ENCODE measurements at places on chromosomes 12 and 14.

DNA sequence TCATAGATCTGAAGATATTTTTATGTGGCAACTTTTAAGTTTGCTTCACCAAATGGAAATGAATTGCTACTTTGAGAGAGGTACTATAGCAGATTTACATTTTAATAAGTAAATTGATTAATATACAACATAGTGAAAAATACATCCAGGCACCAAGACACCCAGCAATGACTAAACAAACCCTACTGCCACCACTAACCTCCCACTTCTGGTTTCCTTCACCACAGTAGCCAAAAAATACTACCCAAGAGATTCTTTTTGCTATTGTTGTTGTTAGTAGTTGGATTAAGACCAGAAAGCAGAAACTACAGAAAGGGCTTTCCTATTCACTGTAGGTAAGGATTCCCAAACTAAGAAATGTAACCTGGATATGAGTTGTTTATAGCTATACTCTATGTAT, 54.1 kb downstream of the COCH start:
- no peak for DNase-seq

- no peak for DNase-seq
Measured at GRCh38 chr12:12661086-12661856, 34.7 kb downstream of the GPR19 start.

DNA sequence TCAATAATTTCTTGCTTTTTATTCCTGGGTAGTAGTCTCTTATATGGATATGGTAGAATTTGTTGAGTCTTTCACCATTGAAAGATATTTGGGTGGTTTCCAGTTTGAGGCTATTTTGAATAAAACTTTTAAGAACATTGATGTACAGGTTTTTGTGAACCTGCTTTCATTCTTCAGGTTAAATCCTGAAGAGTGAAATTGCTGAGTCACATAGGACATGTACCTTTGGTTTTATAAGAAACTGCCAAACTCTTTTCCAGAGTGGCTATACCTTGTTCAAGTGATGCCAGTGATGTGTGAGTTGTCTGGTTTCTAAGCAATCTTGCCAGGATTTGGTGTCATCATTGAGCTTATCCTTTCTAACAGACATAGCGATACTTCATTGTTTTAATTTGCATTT, 184.6 kb upstream of the PZP start:
- DNase-seq = no peak

DNA sequence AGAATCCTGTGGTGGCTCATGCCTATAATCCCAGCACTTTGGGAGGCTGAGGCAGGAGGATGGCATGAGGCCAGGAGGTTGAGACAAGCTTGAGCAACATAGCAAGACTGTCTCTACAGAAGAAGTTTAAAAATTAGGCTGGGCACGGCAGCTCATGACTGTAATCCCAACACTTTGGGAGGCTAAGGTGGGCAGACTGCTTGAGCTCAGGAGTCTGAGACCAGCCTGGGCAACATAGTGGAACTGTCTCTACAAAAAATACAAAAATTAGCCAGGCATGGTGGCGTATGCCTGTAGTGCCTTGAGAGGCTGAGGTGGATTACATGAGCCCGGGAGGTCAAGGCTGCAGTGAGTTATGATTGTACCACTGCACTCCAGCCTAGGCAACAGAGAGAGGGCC, 998 bp upstream of the CYP27B1 start:
- no peak for DNase-seq

DNA sequence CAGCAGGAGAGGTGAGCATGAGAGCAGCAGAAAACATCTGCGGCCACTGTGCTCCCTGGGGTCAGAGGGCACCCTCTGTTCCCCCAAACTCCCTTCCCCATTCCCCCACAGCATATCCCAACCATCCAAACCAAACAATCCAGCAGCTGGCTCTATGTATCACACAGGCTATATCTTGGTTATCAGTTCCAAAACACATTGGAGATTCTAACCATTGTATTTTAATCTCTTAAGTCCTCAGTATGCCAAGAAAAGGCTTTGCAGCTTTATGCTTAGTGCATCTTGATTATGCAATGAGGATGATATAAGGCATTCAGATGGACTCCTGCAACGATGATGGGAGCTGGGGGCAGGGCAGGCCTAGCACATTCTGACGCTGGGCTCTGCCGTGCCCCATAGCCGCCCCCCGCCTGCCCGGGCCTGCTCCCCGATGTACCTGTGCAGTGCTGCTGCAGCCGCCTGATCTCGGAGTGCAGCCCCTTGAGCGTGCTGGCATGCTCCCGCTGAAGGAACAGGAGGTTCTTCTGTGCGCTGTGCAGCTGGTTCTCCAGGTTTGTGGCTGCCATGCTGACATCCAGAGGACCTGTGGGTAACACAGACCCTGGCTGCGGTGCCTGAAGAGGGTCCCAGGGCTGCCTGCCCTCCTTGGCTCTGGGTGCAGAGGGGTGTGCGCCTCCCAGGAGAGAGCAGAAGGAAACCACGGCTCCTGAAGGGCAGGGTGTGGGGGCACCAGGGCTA, 29.6 kb downstream of the CCDC92 start:
- no peak for DNase-seq

- DNase-seq = no peak
Measured at GRCh38 chr12:34625116-34625515, 602.8 kb downstream of the ALG10 start.

DNA sequence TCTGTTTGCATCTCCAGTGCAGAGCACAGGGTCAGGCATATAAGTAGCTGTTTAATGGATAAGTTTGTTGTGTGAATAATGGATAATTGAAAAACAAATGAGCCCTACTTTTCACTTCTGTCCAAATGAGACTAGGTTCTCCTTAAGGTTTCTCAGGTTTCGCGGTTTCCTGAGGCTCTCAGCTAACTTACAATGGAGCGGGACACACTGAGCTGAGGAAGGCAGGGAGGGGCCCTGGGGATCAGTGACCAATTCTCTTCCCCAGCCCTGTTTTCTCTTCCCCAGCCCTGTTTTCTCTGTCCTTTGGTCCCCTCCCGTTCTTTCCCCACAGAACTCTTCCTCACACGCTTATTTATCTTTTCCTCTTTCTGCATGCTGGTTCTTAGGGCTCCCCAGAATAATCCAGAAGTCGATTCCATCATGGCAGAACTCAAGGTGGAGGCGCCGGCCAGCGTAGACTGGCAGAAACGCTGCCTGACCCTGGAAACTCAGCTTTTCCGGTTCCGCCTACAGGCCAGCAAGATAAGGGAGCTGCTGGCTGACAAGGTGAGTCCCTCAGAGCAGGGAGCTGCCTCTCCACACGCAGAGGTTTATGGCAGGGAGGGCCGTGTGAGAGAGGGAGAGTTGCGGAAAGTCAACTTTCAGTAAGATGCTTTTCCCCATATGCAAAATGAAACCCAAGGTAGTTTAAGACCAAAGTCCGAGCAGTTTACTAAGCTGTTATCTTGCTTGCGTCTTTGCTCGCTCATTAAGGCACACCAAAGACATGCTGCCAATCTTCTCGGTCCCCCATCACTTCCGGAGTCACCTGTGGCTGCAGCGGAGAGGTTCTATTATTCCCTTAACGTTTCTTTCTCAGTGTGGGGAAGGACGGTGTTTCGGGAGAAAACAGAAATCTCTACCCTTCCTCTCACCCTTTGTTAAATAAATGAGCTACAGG, 8.6 kb downstream of the PLEKHH1 start:
- DNase-seq = no peak

- DNase-seq = peak; percentile 85
Measured at GRCh38 chr12:123601602-123602489, at the start of gene DDX55. DDX55 (plus strand) TSS chr12:123602099; CDS start chr12:123602149, 50 bp downstream.

DNA sequence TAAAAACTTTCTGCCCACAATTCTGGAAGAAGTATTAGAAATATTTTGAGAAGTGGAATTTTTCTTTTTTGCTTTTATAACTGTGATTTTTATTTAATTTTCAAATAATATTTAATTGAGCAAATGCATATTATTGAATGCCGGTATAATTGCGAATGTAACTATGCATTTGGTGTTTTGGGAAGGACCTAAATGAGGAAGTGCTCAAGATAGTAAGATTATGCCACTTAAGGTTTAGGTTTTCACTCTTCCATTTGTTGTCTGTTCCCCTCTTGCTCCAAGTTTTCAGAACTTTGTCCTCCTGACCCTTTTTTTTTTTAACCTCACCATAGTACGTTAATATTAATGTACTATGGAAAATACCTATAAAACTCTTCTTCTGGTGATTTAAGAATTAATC, 85.8 kb downstream of the KIAA0586 start:
- DNase-seq = no peak

GRCh38 chr12:78697817-78698415, 166.7 kb upstream of the SYT1 start:
- no peak for DNase-seq
